ENCODE measurements at places on chromosomes 11 and 22. TPM values are rescaled to one million over a fixed set of nuclear protein-coding genes. Genes with fewer than 3 reads are reported as not detected.

DNA sequence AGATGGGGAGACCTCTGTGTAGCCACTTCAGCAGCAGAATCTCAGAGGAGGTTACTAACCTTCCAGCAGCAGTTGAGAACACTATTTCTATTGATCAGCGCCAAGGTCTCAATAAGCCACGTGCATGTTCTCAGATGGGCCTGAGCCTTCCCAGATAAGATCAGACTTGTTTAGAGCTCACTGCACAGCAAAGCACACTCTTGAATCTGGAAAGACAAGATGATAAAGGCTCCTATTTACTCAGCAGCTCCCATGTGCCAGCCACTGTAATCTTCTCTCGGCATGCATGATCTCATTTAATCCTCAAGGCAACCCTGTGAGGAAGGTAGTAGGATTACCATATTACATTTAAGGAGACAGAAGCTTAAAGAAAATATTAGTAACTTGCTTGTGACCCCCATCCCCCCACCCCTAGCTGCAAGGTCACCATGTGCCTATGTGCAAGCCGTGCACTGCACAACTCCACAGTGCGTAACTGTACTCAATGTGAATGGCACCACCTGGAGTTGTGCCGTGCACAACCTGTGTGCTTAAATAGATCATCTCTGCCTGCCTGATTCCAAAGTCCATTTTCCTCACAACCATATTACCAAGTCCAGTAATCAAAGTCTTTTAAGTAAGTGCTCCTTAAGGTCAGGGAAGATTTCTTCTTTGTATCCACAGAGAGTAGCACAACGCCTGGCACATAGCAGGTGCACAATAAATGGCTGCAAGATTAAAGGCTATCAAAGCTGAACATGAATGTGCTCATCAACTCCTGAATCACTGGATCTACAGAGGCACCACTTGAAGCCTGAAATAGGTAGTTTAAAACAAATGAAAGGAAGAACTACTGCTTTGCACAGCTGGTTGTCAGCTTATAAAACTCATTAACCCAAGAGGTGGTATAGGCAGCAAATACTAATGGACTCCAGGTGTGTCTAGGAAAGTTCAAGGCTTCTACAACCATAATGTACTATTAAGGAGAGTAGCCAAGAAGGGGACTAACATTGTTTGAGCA, 293.8 kb downstream of the BUD13 start:
- DNase-seq: no peak
- H3K36me3 ChIP-seq: no peaks in the 10 kb centered on the region
- no peak overlapping the region for H3K4me3 ChIP-seq
- no peaks in the 10 kb centered on the region for H3K27me3 ChIP-seq
- H3K4me1 ChIP-seq: no peaks in the 10 kb centered on the region

Gene C11orf91
- not detected for total RNA-seq

DNA sequence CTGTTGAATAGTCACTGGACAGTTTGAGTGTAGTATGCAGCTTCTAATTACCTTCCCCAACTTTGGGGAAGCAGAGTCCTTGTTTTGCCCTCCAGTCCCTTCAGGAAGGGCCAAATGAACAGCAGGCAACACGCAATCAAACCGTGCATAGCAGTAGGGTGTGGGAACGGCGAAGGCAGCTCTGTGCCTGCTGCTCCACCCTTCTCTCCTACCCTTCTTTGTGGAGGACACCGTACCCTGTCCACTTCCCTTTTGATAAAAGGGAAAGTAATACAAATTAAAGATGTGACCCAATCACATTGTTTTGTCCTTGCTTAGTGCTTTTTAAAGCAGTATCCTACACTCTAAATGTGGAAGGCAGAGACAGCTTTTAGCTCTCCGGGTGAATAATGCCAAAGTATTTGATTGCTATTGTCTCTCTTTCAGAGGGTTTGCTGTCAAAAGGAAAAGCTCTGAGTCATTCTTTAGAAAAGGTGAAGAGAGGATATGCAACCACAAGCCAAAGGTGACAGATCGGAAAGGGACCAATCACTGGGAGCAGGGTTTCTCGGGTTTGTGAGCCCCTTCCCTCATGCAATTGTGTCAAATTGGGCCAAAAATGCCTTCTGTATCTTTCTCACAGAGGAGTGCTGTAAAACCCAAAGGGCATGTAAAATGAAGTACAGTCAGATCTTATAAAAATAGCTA, 407.3 kb upstream of the CCDC90B start:
- H3K4me1 ChIP-seq: no peaks in the 10 kb centered on the region
- H3K27ac ChIP-seq: no peak overlapping the region
- no peaks in the 10 kb centered on the region for H3K36me3 ChIP-seq

Gene RNF141
- total RNA-seq: 12.4 TPM

DNA sequence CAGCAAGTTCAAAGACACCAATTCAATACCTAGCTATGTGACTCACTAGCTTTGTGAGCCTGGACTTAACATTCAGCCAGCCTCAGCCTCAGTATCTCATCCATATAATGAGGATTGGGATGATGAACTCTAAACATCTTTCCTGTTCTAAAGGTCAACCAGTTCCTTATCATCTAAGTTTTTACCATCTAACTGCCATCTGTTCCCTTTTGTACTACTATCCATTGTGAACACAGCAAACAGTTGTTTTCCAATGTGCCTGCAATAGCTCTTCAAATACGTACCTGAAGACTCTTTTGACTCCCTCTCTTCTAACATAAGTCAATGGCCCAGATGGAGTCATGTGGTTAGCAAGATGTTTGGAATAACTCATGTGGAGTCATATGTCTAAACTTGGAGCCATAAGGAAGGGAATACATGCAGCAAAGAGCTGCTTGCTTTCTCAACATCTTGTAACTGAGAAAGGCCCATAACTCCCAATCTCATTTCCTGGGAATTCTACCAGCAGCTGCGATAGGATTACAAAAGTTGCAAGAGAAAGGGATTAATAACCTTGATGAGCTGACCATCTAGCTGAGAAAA, 19.4 kb downstream of the SYTL2 start:
- no peaks in the 10 kb centered on the region for H3K27me3 ChIP-seq
- peaks cover 33% of the 10 kb centered on the region for H3K36me3 ChIP-seq
- H3K27ac ChIP-seq: no peak overlapping the region

DNA sequence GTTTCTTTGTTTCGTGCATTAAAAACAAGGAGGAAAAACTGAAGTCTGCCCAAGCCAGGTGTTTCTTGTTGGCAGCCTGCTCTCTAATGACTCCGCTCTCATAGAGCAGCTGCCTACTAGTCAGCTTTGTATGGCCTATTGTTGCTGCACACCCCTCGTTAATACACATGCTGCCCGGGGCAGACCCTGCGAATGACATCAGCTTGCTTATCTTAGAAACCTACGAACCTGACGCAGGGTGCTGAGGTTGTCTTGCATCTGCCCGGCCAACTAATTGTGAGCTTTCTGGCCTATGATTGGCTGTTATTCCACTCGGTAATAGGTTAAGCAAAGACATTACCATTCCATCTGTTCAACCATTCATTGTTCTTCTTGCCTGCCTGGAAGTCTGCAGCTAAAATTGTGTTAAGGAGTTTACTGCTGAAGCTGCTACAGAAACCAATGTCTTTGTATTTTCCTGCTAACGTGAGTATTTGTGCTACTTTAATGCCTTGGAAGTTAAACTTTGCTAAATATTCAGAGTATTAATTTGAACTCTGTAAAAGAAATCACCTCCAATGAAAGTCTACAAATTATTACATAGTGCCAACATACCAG, 37.5 kb downstream of the ZC3H12C start:
- H3K36me3 ChIP-seq: no peaks in the 10 kb centered on the region
- DNase-seq: no peak
- no peaks in the 10 kb centered on the region for H3K4me1 ChIP-seq
- no peak overlapping the region for H3K27ac ChIP-seq
- peaks cover 6% of the 10 kb centered on the region for H3K27me3 ChIP-seq

DNA sequence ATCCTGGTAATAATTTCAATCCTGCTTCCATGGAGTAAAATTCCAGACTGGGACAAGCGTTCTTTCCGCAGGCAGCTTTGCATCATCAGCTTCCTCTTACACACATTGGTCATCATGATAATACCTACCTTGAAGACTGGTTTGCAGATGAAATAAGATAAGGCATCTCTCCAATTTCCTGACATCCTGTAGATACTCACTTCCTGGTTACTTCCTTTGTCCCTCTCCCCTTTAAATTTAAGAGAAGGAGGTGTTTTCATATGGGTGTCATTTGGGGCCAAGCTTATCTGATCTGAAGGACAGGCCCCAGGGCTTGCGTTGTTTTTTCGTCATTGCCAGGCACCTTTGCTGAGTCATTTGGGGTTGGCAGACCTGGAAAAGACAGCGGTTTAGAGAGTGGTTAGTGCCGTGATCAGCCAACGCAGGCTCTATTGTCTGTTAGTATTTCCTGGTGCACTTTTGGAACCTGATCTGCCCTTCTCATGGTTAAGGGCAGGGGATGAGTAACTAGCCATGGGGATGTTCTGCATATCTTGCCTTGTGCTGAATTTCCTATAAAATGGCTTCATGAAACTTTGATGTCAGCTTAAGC, 24.1 kb downstream of the GRAMD1B start:
- no peaks in the 10 kb centered on the region for H3K27me3 ChIP-seq
- H3K4me1 ChIP-seq: peaks cover 98% of the 10 kb centered on the region
- DNase-seq: peak; percentile 74

Gene AMOTL1
- total RNA-seq: 4.9 TPM

GRCh38 chr22:27984001-27984695, 65.1 kb upstream of the PITPNB start:
- no peaks in the 10 kb centered on the region for H3K4me1 ChIP-seq
- H3K27ac ChIP-seq: no peak overlapping the region
- no peak overlapping the region for H3K4me3 ChIP-seq
- no peak for DNase-seq
- no peaks in the 10 kb centered on the region for H3K27me3 ChIP-seq

- peaks cover 16% of the 10 kb centered on the region for H3K4me1 ChIP-seq
- peaks cover 2% of the 10 kb centered on the region for H3K36me3 ChIP-seq
- no peak overlapping the region for H3K27ac ChIP-seq
- no peak overlapping the region for H3K4me3 ChIP-seq
Measured at GRCh38 chr11:12276356-12276755, 101.0 kb upstream of the PARVA start.

DNA sequence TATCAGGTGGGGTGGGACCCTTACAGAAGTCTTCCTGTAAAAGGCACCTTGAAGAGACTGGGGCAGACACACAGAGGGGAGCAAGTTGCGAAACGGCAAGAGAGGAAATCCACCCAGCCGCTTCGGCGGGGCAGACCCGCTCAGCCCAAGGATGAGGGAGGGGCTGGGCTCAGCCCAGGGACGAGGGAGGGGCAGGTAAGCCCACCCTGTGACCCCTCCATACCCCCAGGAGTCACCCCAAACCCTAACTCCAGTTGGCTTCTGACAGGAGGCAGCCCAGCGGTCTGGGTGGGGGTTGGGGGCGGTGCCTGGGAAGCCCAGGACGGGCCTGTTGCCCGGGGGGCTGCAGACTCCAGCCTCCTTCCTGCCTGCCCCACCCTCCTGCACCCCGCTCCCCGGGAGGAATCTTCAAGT, 965 bp downstream of the OSBPL5 start:
- peaks cover 30% of the 10 kb centered on the region for H3K27me3 ChIP-seq
- H3K27ac ChIP-seq: no peak overlapping the region
- no peak for DNase-seq

DNA sequence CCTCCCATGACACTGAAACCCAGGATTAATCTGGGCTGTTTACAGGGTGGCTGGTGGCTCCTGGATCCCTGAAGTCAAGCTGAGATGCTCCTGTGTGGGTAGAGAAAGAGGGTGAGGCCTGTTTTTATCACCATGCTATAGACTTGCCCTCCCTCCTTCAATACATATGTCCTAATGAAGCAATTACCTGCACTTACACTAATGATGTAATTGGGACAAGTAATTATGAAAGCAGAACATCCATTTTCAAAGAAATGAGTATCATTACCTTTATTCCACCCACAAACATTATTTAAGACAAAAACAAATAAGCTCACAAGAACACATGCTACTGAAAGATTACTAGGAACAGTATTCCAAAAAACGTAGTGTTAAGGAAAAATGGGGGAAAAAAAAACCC, 64.3 kb upstream of the CHRM4 start:
- H3K4me1 ChIP-seq: peaks cover 20% of the 10 kb centered on the region
- DNase-seq: no peak
- no peak overlapping the region for H3K4me3 ChIP-seq
- H3K27ac ChIP-seq: no peak overlapping the region
- no peaks in the 10 kb centered on the region for H3K27me3 ChIP-seq

- no peak within 1 kb of the TSS for H3K27ac ChIP-seq
- H3K27me3 ChIP-seq: peaks cover 11% of the 10 kb centered on the region
- DNase-seq: no peak
- H3K36me3 ChIP-seq: no peaks in the 10 kb centered on the region
Measured at GRCh38 chr11:19201737-19202605, at the start of gene CSRP3. CSRP3 (minus strand) TSS chr11:19201983; CDS start chr11:19192448, 9,535 bp downstream.

Gene KRTAP5-8
- not detected for total RNA-seq

DNA sequence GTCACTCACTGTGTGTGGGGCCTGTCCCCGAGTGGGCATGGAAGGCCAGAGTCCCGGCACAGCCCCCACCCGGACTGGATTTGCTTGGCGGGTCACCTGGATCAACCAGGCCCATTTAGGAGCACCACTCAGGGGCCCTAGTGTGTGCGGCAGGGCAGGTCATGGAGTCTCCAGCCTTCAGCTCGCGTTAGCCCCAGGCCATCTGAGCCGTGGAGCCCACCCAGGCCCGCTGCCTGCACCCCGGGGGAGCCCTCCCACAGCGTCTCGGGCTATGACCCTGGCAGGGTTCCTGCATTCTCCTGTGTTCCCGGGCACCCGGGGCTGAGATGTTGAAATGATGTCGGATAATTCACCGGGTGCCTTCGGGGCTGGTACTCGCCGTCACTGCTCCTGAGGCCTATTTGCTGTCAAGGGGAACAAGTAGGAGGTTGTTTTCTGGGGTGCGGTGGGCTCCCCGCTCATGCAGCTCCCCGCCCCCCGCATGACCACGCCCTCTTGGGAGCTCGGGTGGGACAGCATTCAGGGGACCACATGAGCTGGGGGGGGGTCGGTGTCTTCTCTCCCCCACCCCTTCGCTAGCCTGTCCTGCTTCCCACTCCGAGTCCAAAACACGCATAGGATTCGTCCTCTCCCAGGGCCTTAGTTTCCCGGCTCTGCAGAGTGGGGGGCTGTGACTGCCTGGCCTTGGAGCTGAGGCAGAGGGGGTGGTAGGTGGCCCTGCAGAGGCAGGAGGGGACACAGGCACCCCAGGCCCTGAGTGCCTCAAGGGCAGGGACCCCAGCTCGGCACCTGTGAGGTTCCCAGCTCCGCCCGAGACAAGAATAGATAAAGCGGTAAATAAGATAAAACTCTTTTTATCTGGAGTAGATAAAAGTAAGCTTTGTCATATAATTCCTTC, 77.2 kb downstream of the KCNQ1 start:
- H3K27ac ChIP-seq: no peak overlapping the region
- no peaks in the 10 kb centered on the region for H3K4me1 ChIP-seq
- no peaks in the 10 kb centered on the region for H3K27me3 ChIP-seq
- no peaks in the 10 kb centered on the region for H3K36me3 ChIP-seq
- H3K4me3 ChIP-seq: no peak overlapping the region

DNA sequence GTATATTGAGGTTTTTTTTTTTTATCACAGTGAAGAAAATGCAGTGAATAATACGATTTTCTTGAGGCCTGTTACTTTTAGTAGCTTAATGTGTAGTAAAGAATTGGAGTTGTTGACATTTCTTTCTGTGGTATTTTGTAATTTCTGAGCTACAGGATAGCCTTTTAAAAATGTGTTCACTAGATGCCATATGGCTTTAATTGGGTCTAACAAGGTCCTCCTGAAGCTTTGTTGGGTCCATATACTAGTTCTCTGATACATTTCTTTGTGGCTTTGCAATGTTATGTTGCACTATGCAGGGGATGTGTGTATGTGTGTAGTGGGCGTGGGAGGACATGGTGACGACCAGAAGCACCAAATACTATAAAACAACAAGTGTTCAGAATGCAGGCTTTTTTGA, 25.1 kb downstream of the FBXO7 start:
- peaks cover 35% of the 10 kb centered on the region for H3K36me3 ChIP-seq
- no peak for DNase-seq
- no peaks in the 10 kb centered on the region for H3K27me3 ChIP-seq
- H3K4me3 ChIP-seq: no peak overlapping the region
- H3K4me1 ChIP-seq: no peaks in the 10 kb centered on the region

Gene GLYATL1
- total RNA-seq: not detected

GRCh38 chr11:128593281-128593680, 5.9 kb upstream of the ETS1 start:
- peaks cover 8% of the 10 kb centered on the region for H3K27me3 ChIP-seq
- H3K4me3 ChIP-seq: no peak overlapping the region

All from activated T-helper 1 cell treated with anti-CD3 and anti-CD28 coated beads, Interleukin-12 subunit alpha, Interleukin-12 subunit beta, Interleukin-2, Interleukin-4 antibody, amounts not matched to agents 30 ng/mL and 10 ng/mL and 1 ng/mL, durations not matched to agents 14 hours and 24 hours and 36 hours (primary cell).